ENCODE measurements at places on chromosomes 2 and 18.

- no peak for DNase-seq
Measured at GRCh38 chr2:168614172-168615018, 158.3 kb downstream of the CERS6 start.

DNA sequence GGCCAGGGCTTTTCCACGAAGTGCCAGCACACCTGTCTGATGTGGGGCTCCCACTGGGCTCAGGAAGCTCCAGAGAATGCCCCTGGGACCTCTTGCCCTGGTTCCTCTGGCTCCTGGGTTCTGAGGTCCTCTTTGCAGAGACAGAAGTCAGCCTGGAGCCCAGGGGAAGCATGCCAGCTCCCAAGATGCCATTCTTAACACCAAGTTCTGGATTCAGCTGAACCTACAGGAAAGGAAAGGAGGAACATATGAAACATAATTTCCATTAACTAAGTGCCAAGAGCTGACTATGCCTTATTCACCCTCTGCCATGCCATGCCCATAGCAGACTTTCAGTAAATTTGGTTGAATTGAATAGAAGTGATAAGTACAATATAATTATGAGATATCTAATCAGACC, 21.9 kb downstream of the FAM124B start:
- DNase-seq: no peak

DNA sequence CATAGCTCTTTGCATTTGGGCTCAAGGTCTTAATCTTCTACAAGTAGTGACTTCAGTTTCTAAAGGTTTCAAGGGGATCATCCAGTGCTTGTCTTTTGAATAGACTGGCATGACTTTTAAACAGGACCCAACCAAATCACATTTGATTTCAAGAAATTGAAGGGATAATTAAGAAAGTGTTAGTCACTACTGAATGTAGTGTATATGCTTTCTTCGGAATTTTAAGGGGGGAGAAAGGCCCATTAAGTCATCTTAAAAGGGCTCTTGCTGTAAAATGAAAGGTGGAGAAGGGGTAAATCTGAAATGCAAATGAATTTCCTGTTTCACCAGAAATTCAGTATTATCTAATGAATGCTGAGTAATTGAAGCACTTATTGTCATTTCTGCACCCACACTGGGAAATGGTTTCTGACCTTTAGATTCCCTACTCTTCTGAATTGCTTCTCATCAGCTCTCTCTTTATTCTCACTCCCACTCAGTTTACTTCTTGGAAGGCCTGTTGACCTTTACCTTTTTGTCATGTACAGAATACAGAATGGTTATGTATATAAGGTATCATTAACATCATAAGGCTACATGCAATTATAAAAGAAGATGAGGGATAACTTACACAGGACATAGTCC, 241.4 kb downstream of the SLC8A1 start:
- no peak for DNase-seq

DNA sequence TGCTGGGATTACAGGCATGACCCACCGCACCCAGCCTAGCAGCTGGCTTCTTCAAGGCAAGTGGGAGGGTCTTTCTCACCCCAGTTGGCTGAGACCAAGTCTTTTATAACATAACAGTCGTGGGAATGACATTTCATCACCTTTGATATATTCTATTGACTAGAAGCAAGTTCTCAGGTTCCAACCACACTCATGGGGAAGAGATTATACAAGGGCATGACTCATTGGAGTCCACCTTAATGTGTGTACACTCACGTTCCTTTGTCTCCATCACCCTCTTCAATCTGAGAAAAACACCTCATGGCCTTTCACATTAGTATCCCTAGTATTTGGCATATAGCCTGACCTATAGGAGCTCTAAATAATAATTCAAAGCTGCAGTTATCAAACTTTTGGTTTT, 2.8 kb upstream of the BBS5 start:
- no peak for DNase-seq

DNA sequence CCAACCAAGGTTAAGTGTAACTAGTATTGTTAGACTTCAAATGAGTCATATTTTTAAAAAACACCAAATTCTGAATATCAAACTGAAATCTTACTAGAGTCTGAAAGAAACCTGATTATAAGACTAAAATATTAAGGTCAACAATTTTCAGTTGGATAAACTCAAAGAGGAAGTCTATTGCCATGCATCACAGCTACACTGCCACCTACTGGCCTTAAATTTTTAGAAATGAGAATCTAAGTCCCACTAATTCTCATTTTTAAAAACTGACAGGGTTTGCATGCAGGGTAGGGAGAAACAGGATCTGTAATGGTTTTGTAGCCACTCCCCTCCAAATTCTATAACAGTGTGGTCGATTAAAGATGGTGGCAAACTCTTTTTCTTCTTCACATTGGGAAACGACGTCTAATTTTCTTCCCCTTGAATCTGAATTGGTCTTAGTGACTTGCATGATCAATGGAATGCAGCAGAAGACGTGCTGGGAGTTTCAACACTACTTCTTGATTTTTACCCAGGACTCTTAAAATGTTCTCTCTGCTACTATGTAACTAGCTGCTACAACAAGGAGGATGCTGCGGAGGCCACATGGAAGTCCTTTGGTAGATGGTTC, 176.1 kb upstream of the SESTD1 start:
- DNase-seq: no peak

DNA sequence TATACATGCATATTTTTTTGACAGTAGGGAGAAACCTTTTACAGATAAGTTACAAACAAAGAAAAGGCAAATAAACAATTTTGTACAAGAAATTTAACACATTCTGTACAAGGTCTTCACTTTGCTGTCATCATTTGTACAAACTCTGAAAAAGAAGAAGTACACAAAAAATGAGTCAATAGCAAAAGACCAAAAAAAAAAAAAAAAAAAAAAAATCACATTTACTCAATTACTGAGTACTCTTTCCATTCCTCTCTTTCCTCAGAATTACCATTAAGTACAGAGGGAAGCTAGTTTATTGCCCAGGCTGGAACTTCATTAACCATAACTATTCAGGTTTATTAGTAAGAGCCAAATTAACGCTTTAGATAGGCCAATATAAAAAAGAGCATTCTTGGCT, 5.6 kb upstream of the STPG4 start:
- DNase-seq: no peak

GRCh38 chr18:32277549-32277948, 87.7 kb downstream of the MEP1B start:
- DNase-seq: no peak

- DNase-seq: no peak
Measured at GRCh38 chr2:47561906-47562305, 158.9 kb downstream of the MSH2 start.

GRCh38 chr2:24920809-24921441, 888 bp upstream of the ADCY3 start:
- peak; percentile 42 for DNase-seq

DNA sequence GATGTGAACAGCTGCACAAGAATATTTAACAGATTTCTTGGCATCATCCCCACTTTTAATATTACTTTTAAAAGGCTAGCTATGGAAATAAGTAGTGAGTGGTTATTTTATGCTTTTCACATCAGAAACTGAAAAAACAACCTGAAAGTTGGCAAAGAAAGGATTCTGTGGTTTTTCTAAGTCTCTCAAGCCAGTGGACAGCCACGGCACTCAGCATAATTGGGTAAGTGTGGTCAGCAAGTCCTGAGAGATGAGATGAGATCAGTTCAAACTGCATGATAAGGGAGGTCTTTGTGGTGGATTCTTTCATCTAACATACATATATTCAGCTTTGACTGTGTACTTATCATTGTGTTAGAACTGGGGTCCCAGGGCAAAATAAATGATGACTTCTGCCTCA, 105.2 kb downstream of the LYPD6B start:
- no peak for DNase-seq

GRCh38 chr2:236855176-236855865, 230.4 kb upstream of the COPS8 start:
- no peak for DNase-seq

GRCh38 chr18:55321265-55322177, 266.5 kb downstream of the TCF4 start:
- DNase-seq: peak; percentile 35

GRCh38 chr2:27038631-27039339, 6.0 kb downstream of the TMEM214 start:
- no peak for DNase-seq

- DNase-seq: no peak
Measured at GRCh38 chr2:64951306-64951953, 37.8 kb upstream of the SLC1A4 start.

DNA sequence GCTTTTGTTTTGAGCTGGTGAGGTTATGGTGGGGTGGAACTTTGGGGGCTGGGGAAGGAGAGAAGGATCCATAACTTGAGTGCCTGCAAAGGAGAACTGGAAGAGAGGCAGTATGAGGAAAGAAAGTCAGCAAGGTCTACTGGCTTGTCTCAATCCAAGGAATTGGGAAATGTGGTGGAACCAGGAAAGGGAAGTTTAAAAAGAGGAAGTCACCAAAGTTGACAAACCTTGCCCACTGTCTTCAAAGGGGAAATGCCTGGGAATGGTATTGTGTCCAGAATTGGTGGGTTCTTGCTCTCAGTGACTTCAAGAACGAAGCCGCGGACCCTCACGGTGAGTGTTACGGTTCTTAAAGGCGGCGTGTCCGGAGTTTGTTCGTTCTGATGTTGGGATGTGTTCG, 304.1 kb upstream of the FAM98A start:
- DNase-seq: no peak
